ENCODE measurements at places on chromosomes 2 and 18.

DNA sequence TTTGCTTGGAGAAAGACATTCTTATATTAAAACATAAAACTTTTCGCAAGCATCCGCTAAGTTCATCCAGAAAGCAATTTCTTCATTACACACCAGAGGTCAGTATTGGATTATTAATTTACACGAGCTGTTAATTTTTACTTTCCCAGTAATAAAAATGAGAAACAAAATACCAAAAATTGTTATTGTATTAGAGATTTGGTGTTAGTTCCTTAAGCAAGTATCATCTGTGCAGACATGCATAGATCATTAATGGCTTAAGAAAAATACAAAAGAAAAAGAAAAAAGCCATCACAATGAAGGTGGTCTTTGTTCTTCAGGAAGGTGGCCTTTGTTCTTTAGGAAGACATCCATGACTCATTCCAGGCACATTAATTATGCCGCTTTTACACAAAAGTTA, 53.6 kb upstream of the HNMT start:
- no peak for DNase-seq

- DNase-seq: no peak
These were observed 590 bp downstream of the MDH1 start for GRCh38 chr2:63589148-63589958.

DNA sequence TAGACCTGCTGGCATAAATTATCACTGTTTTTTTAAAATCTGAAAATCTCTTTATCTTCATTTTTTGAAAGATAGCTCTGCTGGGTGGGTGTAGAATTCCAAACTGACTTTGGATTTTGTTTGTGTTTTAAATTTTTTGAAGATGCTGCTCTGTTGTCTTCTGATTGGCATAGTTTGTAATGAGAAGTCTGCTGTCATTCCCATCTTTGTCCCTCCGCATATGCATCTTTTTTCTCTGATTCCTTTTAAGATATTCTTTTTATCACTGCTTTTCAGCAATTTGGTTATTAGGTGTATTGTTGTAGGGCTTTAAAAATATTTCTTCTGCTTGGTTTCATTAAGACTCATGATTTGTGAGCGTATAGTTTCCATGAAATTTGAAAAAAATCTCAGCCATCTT, 7.2 kb downstream of the SNED1 start:
- no peak for DNase-seq

GRCh38 chr18:69127873-69128500, 272.7 kb upstream of the DOK6 start:
- no peak for DNase-seq

- no peak for DNase-seq
These were observed 605.6 kb upstream of the SLC39A10 start for GRCh38 chr2:195051401-195051800.

DNA sequence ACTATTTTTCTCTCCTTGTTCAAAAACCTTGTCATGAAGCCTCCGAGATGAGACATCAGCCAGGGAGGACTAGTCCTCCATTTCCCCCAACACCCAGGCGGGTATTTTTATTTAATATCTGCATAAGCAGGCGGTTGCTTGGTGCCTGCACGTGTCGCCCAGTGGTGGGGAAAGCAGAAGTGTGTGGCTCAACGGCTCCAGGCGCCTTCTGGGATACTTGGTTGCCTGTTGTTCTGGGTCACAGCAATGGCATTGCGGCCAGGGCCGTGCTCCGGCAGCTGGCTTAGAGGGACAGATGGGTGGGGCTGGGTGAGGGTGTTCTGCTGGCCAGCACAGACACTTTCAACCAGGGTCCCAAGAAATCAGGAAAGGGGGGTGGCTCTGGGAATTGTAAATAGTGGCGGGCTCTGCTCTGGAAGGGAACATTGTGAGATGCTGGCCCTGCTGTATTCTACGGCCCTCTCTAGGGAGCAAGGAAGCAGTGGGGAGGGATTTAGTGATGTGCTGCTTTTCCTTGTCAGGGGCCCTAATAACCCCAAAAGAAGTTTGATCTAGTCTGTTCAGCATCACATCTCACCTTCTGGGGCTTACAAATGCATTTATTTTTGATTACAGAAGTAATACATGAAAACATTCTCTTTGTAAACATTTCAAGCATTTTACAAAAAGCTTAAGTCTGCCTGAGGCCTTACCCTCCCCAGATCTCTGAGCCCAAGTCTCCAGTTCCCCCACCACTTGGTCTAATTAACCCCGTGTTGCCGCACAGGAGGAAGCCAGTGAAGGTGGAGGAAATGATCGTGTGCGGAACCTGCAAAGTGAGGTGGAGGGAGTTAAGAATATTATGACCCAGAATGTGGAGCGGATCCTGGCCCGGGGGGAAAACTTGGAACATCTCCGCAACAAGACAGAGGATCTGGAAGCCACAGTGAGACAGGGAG, 1.1 kb downstream of the VAMP8 start:
- DNase-seq: no peak

DNA sequence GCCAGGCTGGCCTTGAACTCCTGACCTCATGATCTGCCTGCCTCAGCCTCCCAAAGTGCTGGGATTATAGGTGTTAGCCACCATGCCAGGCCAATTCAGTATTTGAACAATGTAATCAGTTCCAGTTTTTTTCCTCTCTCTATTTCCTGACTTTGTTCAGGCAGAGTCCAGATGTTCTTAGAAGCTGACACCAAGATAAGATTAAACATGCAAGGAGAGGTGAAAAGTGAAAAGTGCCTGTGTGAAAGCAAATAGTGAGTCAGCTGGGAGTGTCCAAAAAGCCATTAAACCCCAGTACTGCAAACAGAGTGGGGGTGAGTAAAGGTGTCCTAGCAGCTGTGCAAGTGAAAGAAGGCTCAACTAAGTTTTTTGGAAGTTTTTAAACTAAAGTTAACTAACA, 231.5 kb downstream of the PTH2R start:
- no peak for DNase-seq

DNA sequence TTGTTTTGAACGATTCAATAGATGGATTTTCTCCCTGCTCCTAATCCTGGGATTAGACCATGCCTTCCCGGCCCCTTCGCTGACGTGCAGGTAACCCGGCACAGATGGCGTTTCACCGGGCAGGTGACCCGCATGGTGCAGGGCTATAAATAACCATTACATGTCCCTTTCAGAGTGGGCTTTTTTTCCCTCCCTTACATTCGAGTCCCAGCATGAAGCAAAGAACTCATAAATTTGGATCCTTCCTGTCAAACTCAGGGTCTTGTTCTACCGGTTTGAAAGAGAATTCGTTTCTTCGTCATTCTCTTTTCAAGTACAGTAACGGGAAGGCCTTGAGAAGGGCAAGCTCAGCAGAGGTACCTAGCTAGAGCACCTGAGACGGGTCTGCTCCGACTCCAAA, 46.1 kb downstream of the EDAR start:
- no peak for DNase-seq

GRCh38 chr2:73922681-73923080, 4.0 kb upstream of the DGUOK start:
- no peak for DNase-seq

DNA sequence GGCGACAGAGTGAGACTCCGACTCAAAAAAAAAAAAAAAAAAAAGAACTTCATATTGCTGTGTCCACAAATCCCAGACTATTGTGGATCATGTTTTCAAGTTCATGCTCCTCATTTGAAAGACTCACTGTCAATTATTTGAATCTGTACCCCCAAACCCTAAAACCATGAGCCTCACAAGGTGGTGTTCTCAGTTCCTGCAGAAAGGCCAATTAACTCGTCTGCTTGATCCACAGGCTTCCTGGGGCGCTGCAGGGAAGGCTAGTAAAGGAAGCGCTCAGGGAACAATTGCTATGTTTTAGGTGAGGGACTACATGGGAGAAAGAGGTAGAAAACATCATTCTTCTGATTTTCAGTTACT, 396.8 kb upstream of the NETO1 start:
- DNase-seq: no peak

GRCh38 chr2:202541137-202541536, 93.6 kb upstream of the FAM117B start:
- no peak for DNase-seq

DNA sequence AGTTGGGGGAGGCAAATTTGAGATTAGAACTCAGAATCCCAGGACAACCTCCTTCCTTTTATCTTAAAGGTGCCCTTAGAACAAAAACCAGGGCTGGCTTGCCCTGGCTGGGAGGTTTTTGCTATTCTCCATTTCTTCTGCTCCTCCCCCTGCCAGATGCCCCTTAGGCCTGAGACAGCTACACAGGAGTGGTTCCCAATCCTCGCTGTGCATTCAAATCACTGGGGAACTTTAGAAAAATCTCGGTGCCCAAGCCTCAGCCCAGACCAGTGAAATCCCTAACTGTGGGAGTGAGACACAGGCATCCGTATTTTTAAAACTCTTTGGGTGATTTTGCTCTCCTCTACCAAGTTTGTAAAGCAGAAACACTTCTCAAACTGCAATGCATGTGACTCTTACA, 38.8 kb downstream of the LBH start:
- DNase-seq: no peak

GRCh38 chr2:127107622-127107999, 657 bp upstream of the BIN1 start:
- no peak for DNase-seq

- DNase-seq: no peak
These were observed 12.1 kb upstream of the ALLC start for GRCh38 chr2:3645745-3646389.

GRCh38 chr2:122734766-122735424, 979.4 kb downstream of the TSN start:
- DNase-seq: no peak

GRCh38 chr2:182240862-182241371, 185.9 kb downstream of the PDE1A start:
- DNase-seq: no peak

DNA sequence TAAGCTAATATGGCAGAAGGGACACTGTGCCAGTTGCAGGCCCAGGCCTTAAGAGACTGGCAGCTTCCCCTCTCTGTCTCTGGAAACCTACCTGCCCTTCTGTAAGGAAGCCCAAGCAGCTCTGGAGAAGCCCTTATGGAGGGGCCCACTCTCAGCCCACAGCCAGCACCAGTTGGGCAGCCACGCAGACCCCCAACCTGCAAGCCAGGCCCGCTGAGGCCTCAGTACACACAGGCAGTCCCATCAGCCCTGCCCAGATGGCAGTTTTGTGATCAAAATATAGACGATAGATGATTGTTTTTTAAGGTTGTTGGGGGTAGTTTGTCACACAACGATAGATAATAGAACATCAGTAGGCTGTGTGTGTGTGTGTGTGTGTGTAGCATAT, 36.8 kb upstream of the ALPP start:
- no peak for DNase-seq

DNA sequence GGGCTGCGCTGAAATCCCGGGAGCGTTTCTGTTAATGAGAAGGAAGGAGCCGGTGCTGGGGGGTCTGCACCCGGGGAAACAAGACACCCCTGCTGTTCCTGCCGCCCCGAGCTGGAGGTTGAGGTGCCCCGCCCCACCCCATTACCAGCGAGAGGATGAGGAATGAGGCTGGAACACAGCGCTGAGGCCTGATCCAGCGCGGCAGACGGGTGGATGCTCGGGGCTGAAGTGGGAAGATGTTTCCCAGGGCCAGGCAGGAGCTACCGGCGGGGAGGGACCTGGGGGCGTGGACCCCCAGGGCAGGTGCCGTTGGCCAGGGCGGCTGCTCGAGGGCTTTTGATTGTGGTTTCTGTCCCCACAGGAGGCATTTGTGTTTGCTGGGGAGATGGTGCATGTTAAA, 134.3 kb upstream of the CTDP1 start:
- DNase-seq: no peak
